Kidney glomerular epithelial cell (primary cell): ENCODE measurements at places on chromosomes 5 and 9.

DNA sequence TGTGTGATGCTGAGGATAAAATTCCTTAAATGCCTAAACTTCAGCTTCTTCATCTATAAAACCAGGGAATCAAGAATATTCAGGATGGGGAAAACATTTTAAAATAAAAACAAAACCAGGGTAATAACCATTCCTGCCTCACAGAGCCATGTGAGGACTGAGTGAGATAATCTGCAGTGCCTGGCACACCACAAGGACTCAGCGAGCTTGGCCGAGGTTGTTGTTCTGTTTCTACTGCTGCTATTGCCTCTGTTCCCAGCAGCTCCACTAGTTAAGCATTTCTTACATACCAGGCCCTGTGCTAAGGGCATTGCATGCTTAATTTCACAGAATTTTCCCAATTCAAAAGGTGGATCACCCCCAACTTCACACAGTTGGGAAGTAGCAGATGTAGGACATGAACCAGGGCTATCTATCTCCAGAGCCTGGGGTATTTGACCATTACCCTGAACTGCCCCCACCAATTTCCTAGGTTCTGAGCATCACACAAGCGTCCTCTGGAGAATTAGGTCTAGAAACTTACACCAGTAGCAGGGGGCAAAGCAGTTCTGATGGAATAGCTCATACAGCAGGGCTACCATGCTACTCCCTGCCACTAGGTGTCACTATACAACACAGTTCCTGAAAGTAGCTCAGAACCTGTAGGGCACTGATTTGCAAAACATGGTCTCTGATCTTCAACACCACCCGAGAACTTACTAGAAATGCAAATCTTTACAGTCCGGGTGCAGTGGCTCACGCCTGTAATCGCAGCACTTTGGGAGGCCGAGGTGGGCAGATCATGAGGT is 74.3 kb downstream of the LRSAM1 start:
- DNase-seq = no peak

DNA sequence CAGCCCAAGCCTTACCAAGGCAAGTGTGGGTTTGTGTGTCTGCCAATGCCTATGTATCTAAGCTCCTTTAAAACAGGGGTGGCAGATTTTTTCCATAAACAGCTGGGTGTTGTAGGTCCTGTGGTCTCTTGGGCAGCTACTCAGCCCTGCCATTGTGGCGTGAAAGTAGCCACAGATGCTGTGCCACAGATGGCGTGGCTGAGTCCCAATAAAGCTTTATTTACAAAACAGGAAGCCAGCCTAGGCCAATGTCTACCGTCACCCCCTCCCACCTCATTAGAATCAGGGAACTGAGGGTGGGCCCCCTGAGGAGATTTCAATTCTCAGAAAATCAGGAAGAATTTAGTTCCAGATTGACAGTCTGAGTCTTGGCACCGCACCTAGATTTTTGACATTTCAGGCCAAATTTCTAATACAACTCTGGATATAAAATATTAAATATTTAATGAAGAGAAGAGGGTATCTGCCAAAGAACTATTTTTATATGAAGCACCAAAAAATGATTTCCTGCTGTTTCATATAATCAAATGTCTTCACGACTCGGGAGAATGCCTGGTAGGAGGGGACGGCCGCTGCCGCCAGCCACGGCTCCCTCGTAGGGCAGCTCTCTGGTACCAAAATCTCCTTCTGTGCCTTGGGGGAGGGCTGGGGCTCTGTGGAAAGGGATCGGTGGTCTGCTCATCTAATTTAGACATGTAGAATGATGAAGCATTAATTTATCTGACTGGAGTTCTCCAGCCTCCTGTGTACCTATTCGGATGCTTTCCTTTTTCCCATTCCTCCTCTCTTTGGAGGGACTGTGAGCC is 420.9 kb downstream of the IRX2 start:
- no peak for DNase-seq

GRCh38 chr5:107532916-107533315 is 137.8 kb downstream of the EFNA5 start:
- DNase-seq = no peak

GRCh38 chr9:100222674-100223073 is 123.6 kb downstream of the INVS start:
- DNase-seq = no peak

- no peak for DNase-seq
Observed at GRCh38 chr5:127867022-127867783, 164.0 kb downstream of the CCDC192 start.

DNA sequence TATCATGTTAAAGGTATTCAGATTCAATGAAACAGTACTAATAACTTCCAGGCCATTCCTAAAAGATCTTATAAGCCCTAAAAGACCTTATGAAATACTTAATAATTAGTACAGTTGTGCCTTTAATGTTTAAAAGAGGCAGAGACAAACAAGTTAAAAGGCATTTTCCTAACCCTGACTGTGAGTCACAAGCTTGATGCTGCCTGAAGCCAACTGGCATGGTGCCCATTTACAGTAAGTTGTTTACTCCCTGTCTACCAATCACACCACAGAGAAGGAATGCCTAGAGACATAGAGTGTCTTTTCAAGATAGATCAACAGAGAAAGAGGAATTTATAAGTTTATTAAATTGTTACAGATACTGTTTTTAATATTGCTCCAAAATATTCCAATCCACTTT is 47.8 kb downstream of the NR3C1 start:
- DNase-seq = peak; percentile 76

GRCh38 chr9:9791611-9792010 is 821.2 kb downstream of the PTPRD start:
- peak; percentile 39 for DNase-seq

DNA sequence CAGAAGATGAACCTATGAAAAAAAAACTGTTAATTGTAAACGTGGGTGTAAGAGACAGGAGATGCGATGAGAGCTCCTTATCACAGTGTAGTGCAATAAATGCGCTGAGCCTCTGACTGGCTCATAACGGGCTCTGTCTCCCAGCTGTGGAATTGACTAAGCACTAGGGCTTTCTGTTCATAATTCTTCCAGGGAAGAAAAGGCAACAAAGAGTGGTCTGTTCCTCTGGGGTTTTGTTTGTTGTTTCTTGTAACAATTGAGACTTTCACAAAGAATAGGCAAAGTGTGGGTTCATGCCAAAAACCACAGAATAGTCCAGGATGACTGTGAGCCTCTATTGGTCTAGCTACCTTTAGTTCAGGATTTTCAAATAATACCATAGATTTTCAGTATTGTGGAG is 39.4 kb downstream of the UBE2QL1 start:
- no peak for DNase-seq

GRCh38 chr5:153096381-153096780 is 394.1 kb upstream of the GRIA1 start:
- no peak for DNase-seq

DNA sequence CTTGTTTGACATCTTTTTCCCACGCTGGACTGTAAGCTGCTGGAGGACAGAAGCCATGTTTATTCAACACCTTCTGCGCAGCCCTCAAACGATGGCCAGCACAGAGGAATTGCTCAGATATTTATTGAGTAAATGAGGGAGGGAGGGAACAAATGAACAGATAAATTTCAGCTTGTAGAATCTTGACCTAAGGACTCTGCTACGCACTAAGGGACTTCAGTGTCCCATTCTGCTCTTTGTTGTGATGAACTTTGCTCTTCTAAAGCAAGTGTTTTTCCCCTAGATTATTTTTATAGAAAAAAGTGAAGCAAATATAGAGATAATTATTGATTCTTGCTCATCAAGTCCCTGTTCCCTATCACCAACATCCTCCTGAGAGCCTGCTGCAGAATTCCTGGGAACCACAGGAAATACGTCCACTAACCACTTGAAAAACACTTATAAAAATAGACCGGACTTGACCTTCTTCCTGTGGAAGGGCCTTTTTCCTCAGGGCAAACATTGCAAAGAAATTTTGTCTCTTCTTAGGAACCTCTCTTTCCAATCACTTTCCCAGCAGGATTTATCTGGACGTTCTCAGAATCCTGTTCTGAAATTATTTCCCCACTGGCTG is 54.9 kb downstream of the FGF1 start:
- no peak for DNase-seq

DNA sequence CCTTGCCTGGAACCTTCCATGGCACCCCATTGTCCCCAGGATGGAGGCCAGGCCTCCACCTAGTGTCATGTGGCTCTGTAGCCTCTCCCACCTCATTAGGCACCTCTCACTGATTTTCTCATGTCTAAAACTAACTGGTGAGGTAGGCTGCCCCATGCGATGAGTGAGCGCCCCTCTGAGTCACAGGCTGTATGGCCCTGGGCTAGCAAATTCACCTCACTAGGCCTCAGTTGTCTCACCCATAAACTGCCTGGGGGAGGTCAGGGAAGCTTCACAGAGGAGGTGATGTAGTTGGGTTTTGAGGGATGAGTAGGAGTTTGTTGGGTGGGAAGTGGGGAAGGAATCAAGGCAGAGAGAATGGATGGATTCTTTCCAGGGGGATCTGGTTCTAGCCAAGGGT is 8.8 kb downstream of the RXRA start:
- no peak for DNase-seq

- no peak for DNase-seq
Observed at GRCh38 chr5:67166460-67167285, 29.9 kb downstream of the CD180 start.

GRCh38 chr9:135501261-135502167 is 1.0 kb downstream of the MRPS2 start:
- no peak for DNase-seq

DNA sequence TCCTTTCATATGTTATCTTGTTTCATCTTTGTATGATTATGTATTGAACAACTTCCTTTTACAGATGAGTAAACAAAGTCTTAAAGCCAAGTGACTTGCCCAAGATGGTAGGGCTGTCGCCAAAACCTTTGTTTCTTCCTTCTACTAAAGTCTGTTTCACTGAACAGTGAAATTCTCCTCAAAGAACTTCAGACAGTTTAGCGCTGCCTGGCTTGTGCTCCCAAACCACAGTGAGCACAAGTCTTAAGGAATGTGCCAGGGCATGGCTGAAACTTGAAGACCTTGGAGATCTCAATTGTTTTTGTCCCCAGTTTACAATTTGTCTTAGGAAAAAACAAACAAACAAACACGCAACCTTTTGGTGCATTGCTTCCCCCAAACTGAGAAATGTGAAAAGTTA is 273.5 kb downstream of the CRB2 start:
- DNase-seq = no peak

GRCh38 chr9:116153765-116154333 is at the start of gene PAPPA:
Gene PAPPA, plus strand, starts transcription at chr9:116153791. Its CDS starts 382 bp downstream, at chr9:116154173.
- no peak for DNase-seq
